ENCODE measurements at places on chromosomes 4 and X. TPM values are rescaled to one million over a fixed set of nuclear protein-coding genes. Genes with fewer than 3 reads are reported as not detected.

The EPGN gene
- not detected for total RNA-seq

The RASL11B gene
- 6.7 TPM for total RNA-seq

The NCBP2L gene
- not detected for total RNA-seq

The MAGEE1 gene
- 27.5 TPM for total RNA-seq

All from diencephalon (tissue), 1 donor.